ENCODE measurements at places on chromosomes 13 and 19. TPM values are rescaled to one million over a fixed set of nuclear protein-coding genes. Genes with fewer than 3 reads are reported as not detected.

ZNF574 gene
- 67.6 TPM for total RNA-seq

ZNF665 gene
- total RNA-seq: 6.2 TPM

LRG1 gene
- 0.54 TPM for total RNA-seq

CEACAM6 gene
- 0.27 TPM for total RNA-seq

THOP1 gene
- total RNA-seq: 102 TPM

CATSPERD gene
- not detected for total RNA-seq

PRRG2 gene
- 2.7 TPM for total RNA-seq

RPS16 gene
- 641 TPM for total RNA-seq

SCGB2B2 gene
- total RNA-seq: 0.27 TPM

KLK15 gene
- not detected for total RNA-seq

RFPL4A gene
- total RNA-seq: under 0.01 TPM

EPSTI1 gene
- 21.0 TPM for total RNA-seq

CD79A gene
- total RNA-seq: 17.2 TPM

SIGLEC14 gene
- total RNA-seq: 2.7 TPM

DNM2 gene
- total RNA-seq: 174 TPM

DNA sequence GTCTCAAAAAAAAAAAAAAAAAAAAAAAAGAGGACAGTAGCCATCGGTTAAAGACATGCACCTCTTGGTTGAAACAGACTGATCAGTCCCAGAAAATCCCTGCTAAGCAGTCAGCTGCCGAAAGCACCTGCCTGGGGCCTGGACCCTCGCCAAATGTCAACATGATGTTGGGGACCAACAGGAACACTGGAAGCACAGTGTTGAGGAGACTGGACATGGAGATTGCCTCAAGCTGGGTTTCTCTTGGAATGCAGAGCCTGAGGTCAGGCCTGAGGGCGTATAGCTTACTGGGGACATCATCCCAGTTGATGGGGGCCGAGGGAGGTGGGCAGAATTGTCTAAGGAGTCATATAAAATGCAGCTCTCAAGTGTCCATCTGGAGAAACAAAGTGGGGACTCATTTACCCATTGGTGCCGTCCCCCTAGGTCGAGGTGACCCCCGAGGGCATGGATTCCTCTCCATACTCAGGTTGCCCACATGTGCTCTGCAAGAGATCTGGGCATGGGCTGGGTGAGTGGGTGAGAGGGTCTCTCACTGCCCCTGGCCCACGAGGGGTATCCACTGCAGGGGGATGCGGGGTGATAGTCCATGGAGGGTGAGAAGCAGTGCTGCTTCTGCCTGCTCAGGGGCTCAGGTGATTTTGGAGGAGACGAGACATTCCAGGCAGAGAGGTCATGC lies 164.5 kb downstream of the URI1 start:
- no peak for DNase-seq

DNA sequence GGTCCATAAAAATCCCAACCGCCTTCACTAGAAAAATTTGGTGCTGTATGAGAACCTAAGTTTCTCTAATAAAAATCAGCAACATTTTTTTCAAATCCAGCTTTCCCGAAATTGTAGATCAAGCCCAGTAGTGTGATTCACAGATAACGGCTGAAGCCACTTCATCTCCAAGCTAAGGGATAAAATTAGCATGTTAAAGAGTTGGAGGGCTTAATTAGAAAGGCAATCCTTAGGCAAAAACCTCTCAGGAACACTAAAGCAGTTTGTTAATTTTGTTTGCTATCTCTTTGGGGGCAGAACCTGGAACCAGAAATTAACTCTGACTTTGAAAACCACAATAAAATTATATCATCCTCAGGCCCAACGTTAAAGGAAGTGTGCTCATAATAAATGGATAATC lies 820.2 kb downstream of the GPC5 start:
- no peak for DNase-seq

DNA sequence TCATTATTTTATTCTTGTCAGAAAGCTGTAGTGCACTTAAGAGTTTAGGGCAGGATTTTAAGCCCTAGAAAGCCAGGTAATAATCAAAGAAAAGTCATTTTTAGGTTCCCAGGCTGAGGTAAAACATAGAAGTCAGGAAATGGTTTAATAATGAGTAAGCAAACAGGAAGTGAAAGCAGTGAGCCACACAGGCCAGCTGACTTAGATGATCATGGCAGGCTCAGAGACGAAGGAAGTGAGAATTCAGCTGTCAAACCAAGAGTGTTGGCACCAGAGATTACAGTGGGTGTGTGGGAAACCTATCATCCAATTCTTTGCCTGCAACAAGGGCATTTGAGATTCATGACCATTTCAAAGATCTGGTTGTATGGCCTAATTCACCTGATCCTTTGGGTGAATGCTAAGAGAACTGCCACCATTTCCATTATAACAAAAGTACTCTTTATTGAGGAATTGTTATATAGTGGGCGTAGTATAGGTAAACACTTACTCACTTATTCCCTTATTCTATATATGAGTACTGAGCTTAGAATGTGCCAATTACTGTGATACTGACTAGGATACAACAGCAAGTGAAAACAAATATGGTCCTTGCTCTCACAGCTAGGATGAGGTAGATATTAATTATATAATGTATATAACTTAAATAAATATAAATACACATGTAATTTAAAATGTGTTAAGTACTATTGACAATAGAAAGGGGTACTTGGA lies 103.7 kb upstream of the EDNRB start:
- no peak for DNase-seq

DNA sequence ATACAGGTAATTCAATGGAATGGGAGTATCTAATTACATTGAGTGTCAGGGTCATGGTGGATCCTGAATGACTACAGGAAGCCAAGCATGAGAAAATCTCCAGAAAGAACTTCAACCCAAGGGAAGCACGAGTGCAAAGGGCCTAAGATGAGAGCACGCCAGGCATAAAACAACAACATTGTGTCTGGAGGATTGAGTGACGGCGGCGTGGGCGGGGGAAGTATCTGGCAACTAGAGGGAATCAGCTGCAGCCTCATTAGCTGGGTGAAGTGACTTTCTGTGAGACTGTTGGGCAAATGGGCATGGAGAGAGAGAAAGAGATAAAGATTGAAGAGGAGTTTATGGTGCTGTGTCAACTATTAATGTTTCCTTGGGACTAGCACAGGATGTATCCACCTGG lies 194.3 kb downstream of the GPC6 start:
- no peak for DNase-seq

DNA sequence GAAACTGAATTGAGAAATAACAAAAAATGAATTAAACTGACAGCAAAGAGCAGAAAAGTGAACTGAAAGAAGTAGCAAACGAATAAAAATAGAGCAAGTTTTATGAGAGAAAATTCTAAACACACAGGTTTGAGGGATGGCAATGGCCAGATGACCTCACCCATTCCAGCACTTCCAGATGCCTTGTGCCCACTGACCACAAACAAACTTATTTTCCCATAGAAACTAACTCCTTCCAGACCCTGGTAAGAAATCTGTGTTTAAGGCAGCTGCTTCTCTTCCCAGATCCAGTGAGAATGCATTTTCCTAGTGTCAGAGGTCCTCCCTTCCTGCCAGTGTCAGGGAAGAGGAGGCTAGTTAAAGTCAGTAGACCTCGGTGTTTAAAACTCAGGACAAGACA lies 51.7 kb downstream of the RXFP2 start:
- no peak for DNase-seq

DNA sequence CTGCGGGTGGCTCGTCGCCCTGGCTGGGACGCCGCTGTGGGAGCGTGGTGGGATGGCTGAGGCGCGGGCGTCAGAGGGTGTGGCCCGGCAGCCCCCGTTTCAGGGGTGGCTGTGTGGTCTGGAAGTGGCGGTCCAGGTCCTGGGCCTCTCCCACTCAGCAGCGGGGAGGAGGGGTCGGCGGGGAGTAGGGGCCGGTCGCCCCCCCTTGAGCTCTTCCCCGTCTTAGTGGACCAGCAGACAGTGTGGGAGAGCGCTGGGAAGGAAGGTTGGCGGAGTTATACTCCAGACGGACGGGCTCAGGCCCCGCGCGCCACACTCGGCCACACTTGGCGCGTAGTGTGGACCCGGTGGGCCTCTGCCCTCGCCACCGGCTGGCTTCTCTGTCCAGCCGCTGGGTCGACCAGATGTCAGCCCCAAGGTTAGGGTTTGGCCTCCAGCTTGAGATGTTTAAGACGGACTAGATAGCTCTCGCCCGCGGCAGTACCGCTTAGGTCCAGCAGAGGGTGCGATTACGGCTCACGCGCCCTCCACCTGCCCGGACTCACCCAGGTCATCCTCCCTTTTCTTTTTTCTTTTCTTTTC lies 21.7 kb upstream of the ZNF429 start:
- peak; percentile 57 for DNase-seq

- no peak for DNase-seq
Measured at GRCh38 chr19:33713194-33713593, 83.5 kb upstream of the KCTD15 start.

DNA sequence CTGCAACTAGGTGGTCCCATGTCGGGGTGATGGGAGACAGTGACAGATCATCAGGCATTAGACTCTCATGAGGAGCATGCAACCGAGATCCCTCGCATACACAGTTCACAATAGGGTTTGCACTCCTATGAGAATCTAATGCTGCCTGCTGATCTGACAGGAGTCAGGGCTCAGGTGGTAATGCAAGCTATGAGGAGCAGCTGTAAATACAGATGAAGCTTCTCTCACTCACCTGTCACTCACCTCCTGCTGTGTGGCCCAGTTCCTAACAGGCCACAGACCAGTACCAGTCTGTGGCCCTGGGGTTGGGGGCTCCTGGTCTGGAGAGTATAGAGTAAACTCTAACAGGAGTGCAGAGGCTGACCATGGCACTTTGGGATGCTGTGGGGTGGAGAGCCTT lies 209.2 kb downstream of the DLEU7 start:
- no peak for DNase-seq

GRCh38 chr13:113029487-113030258 lies 60.7 kb downstream of the MCF2L start:
- DNase-seq: peak; percentile 13

GRCh38 chr19:10670182-10670581 lies 16.0 kb downstream of the ILF3 start:
- DNase-seq: no peak

GRCh38 chr19:15249972-15250639 lies 17.9 kb upstream of the EPHX3 start:
- no peak for DNase-seq

DNA sequence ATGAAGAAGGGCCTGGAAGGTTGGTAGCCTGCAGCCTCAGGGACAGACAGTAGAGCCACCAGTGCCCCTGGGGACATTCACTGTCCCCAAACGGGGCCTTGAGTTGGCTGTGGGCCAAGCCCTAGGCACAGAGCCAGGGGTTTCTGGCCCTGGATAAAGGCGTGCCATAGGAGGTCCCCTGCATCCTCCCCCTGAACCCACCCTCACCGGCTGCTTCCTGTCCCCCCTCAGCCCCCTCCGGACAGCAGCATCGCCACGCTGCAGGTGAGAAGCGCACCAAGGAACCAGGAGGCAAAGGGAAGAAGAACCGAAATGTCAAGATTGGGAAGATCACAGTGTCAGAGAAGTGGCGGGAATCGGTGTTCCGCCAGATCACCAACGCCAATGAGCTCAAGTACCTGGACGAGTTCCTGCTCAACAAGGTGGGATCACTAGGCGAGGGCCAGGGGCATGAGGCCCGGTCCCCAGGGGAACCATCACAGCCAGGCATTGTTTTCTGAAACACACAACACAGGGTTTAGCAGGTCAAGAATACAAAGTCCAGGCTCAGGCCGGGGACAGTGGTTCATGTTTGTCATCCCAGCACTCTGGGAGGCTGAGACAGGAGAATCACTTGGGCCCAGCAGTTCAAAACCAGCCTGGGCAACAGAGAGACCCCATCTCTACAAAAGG lies 14.6 kb upstream of the USE1 start:
- no peak for DNase-seq

- no peak for DNase-seq
Measured at GRCh38 chr13:109160357-109160756, 530.9 kb downstream of the MYO16 start.

GRCh38 chr13:42272804-42273175 lies 838 bp downstream of the AKAP11 start:
- no peak for DNase-seq

GRCh38 chr13:48162217-48162616 lies 67.3 kb upstream of the MED4 start:
- DNase-seq: no peak

DNA sequence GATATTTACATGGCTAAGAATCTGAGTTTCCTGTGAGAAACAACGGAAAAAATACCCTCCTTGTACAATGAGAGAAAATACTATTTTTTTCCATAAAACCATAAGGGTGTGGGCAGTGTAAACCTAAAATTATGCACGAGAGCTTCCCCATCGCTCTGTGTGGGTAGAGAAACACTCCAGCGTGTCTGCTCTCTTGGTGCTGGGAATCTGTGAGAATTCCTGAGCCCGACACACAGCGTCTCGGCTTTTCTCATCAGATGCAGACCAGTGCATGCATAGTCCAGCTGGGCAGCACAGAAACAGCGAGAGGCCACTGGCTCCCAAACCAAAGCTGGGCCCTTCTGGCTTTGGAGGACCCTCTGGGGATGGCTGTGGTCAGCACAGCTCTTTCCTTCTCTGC lies 12.0 kb downstream of the PLPP2 start:
- DNase-seq: no peak

DNA sequence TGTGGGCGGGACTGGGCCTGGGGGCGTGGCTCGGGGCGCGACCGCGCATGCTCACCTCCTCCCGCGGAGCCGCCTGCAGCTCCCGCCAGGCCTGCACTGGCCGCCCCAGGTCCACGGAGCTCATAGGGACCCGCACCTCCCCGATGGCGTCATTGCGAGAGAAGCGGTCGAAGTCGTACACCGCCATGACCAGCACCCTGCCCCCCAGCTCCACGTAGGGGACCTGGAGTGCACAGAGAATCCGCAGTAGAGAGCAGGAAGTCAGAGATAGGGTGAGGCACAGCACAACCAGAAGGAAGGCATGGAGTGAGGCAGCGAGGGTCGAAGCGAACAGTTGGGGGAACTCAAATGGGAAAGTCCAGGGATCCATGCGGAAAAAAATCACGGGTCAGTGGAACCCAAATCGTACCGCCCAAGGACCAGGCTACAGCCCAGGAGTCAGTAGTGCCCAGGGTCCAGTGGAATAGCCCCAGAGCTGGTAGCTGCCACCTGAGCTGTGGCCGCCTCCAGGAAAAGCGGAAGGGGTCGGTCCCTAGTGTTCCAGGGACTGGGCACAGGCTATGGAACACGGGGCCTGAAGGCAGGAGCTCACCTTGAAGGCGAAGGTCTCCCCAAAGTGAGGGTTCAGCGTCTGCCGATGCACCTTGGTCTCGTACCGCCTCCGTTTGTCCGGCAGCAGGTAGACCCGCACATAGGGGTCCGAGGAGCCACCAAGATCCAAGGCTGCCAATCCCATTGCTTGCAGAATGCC lies 4.8 kb downstream of the SYT5 start:
- DNase-seq: no peak

- no peak for DNase-seq
Measured at GRCh38 chr19:9156304-9156703, 16.1 kb downstream of the ZNF317 start.

- DNase-seq: no peak
Measured at GRCh38 chr19:18203408-18203862, 407 bp downstream of the RAB3A start.

GRCh38 chr13:33224191-33224590 lies 61.4 kb downstream of the STARD13 start:
- DNase-seq: no peak

- DNase-seq: no peak
Measured at GRCh38 chr19:19062454-19063182, 1.2 kb upstream of the SLC25A42 start.

- no peak for DNase-seq
Measured at GRCh38 chr13:90485436-90485835, 862.1 kb upstream of the MIR17HG start.

GRCh38 chr19:35395382-35396199 lies 24.7 kb downstream of the GPR42 start:
- no peak for DNase-seq

- no peak for DNase-seq
Measured at GRCh38 chr13:30859326-30859725, 46.7 kb upstream of the MEDAG start.

GRCh38 chr13:22271903-22272302 lies 601.0 kb downstream of the FGF9 start:
- no peak for DNase-seq

Data from hematopoietic multipotent progenitor cell (in vitro differentiated cells).